ENCODE measurements at places on chromosomes 2 and 18. TPM values are rescaled to one million over a fixed set of nuclear protein-coding genes. Genes with fewer than 3 reads are reported as not detected.

LCT gene
- total RNA-seq: not detected

UXS1 gene
- 48.3 TPM for total RNA-seq

NEU2 gene
- not detected for total RNA-seq

ITGB1BP1 gene
- total RNA-seq: 241 TPM

DARS1 gene
- 67.9 TPM for total RNA-seq

MARCHF7 gene
- total RNA-seq: 67.0 TPM

GAREM2 gene
- total RNA-seq: not detected

AGPS gene
- total RNA-seq: 35.4 TPM

C2orf66 gene
- total RNA-seq: not detected

VIT gene
- total RNA-seq: 5.3 TPM
